Stimulated activated CD4-positive, alpha-beta T cell treated with anti-CD3 and anti-CD28 coated beads, Interleukin-12 subunit alpha, Interleukin-12 subunit beta, amount 100 ng/mL, for 4 hours (primary cell): ENCODE measurements at places on chromosomes 6 and 20.

- DNase-seq, result no peak
Observed at GRCh38 chr20:47691625-47692024, 93.7 kb downstream of the SULF2 start.

GRCh38 chr6:6581054-6581453 lies 7.5 kb upstream of the LY86 start:
- no peak for DNase-seq

DNA sequence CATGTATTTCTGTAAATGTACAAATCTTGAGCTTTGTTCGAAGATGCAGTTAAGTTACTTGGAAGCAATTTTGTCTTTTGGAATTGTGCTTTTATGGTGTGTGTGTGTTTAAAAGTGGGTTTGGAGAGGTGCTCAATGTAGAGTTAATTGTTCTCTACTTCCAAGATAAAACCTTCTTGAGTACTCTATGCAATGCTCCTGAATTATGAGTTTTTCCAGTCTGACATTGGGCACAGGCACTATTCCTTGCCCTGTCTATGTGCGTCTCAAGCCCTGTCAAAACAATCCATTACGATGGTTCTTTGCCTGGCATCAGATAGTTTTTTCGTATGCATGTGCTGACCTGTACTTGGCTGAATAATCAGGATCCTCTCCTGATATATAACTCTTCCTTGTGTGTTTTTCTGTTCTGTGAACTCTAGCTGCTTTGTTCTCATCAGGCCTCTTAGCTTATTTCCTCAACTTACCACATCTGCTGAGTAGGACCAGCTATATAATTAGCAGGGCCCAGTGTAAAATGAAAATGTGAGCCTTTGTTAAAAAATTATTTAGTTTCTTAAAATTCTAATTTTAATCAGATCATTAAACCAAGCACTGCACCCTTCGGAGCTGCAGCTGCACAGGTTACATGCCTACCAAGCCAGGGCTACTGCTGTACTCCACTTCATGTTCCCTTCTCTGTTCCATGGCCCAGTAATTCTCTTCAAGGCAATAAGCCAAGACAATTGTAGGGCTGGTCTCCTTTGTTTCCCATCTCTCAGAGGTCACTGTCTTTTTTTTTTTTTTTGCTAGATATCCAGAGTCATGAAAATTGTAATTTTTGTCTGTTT lies 160.1 kb downstream of the ZFAND3 start:
- DNase-seq, result no peak

DNA sequence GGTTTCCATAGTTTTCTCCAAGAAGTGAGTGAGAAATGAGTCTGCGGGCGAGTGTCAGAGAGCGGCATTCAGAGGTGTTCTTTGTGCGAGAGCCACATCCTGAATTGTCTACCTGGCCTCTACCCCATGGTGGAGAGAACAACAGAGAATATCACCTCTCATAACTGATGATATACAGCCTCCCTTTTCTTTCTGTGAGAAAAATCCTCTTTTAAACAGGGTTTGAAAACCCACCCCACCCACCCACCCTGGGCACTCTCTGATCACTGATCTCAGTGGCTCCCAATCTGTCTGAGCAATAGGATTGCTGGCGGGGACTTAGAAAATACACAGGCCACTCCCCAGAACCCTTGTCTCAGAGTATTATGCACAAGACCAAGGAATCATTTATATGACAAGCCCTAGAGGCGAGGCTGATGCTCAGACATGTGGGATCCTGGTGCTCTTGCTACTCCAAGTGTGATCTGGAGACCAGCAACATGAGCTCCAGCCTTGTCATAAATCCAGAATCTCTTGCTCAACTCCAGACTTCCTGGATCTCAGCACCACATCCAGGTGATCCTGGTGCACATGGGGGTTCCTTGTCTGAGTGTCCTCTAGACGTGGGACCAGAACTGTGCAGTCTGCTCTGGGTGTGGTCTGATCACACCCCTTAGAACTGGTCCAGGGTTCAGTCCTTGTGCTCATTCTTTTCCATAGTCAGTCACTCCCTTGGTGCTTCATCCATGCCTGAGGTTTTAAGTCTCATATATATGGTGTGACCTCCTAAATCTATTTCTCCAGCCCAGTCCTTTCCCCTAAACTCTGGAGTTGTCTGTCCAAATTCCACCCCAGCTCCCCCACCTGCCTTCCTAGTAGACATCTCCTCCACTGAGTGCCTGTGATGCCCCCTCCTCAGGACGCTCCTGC lies 5.3 kb downstream of the HLA-B start:
- no peak for DNase-seq

DNA sequence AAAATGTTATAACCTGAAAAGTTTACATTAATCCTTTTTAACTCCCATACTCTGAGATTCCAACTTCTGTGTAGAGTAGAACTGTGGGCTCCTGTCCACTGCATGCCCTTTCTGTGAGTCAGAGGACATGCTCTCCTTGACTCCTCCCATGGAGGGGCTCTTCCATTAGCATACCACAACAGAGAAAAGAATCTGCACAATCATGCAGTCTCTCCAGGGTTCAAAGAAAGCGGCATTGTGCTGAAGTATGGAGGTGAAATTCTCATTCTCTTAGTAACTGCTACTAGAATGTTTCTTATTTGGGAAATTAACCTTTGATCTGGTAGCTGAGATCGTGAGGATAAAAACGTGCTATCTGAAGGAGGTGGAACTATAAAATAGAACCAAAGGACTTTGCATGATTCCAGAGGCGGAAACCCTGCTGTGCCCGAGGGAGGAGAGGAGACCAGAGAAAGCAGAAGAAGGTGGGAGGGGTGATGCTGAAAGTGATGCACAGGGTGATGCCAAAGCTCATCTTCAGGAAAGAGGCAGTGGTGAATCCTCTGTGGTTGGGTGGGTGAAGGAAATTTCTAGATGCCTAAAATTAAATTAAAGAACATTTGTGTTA lies 202.2 kb upstream of the PCSK2 start:
- no peak for DNase-seq

GRCh38 chr6:11536795-11537194 lies 754 bp upstream of the TMEM170B start:
- DNase-seq, result peak; percentile 4

DNA sequence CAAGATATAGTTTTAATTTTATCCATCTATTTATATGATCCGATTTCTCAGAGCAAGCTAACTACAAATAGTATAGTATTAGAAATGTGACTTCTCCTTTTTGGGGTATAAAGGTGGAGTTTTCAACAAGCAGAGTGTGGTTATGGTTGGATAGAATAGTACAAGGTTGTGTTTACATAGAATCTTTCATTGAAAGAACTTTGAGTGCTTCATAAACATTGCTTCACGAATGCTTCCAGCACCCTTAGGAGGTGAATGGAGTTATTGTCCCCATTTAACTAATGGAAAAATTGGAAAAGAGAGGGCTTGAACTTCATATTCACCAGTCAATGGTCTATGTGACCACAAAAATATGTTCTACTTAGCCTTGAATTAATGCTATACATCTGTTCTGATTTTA lies 134.1 kb upstream of the CITED2 start:
- no peak for DNase-seq

- no peak for DNase-seq
Observed at GRCh38 chr20:38304845-38305447, 990 bp downstream of the BPI start.

DNA sequence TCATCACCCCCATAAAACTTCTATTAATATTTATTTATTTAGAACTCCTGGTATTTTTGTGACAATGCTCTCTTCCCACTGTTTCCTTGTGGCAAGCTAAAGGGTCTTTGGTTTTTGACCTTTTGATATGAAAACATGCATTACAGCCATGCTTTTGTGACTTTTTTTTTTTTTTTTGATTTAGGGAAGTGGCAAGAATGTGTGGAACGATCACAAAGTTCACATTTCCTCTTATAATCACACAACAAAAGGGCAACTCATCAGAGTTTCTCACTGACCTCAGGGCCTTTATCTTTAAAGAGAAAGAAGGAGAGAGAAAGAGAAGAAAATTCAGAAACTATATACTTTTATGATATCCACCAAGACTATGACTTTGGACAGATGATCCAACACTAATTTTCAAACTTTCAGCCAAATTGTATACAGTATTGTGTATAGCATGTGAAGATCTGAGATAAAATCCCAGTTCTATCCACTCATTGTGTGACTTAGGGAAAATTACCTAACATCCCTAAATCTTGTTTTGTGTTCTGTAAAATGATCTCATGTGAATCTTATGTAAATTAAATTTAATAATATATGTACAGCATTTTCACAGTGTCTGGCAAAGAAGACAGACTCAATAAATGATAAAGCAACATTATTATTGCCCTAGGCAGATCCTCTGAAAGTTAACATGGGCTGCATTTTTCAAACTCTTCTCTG lies 106.8 kb upstream of the MARCKS start:
- DNase-seq, result no peak

DNA sequence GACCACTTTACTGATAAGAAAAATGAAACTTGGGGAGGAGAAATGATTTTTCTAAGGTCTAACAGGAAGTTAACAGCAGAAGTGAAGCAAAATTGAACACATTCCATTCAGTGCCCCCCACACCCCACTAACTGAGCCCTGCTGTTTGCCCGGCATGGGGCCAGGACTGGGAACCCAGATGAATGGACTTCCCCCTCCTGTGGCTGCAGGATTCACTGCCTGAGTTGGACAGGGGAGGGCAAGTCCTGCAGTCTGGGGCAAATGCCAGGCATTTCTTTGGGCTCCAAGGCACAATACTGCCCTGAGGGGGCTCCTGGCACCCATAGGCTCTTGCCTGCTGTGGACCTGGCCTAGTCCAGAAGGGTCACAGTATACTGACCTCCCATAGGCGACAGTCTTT lies 28.3 kb downstream of the FYN start:
- DNase-seq, result no peak
